ENCODE measurements at places on chromosomes 5 and 9.

DNA sequence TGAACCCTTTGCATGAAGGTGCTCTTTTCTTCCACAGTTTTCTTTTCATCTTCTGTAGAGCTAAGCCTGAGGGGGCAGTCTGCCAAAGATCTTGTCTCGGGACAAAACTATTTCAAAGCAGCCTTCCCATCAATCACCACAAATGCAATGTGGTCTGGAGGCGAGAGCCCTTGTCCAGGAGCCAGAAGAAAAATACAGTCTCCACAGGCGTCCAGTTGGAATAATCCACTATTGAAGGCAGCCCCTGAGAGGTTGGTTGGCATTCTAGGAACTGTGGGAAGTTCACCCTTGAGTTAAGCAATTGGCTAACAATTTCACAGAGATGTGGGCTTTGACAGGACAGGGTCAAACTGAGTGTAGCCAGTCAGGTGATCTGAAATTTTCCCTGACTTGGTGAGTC, 72.0 kb downstream of the SEMA6A start:
- DNase-seq = no peak

GRCh38 chr5:113474100-113474728, 14.0 kb downstream of the MCC start:
- no peak for DNase-seq

DNA sequence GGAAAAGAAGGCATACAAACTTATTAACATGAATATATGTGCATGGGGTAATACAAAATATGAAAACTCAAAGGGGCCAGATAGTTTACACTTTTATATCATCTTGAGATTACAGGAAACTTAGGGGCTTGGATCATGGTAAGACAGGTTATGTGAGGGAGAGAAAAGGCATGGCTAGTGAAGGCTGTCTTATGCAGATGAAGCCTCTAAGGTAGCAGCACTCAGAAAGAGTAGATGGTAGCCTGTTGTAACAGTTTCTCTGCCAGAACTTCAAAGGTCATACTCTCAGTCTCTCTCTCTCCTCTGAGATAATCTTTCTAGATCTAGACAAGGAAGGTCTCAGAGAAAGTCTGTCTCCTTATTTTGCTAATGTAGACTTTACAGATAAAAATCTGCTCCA, 57.2 kb upstream of the FGF10 start:
- DNase-seq = no peak

DNA sequence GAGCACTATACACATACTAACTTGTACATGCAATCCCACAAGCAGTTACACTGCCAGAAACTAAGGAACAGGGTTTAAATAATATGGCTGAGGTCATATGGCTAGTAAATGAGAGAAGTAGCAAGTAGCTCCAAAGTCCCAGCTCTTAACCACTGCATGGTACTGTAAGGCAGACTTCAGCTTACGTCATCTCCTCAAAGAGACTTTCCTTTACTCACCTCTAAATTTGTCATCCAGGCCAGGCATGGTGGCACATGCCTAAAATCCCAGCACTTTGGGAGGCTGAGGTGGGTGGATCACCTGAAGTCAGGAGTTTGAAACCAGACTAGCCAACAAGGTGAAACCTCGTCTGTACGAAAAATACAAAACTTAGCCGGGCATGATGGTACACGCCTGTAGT, 20.4 kb upstream of the SELENOP start:
- no peak for DNase-seq

GRCh38 chr5:1343931-1344901, 683 bp downstream of the CLPTM1L start:
- DNase-seq = no peak

GRCh38 chr5:130018641-130019040, 114.4 kb downstream of the CHSY3 start:
- no peak for DNase-seq

DNA sequence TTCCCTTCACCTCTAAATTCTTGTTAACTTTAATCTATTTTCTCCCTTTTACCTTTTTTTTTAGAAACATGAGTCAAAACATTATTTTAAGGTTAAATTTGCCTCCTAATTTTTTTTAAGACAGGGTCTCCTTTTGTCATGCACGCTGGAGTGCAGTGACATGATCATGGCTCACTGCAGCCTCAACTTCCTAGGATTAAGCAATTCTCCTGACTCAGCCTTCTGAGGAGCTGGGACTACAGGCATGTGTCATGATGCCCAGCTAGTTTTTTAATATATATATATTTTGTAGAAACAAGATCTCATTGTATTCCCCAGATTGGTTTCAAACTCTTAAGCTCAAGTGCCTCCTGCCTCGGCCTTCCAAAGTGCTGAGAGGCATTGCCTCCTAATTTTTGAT, 424.7 kb upstream of the FAM174A start:
- DNase-seq = no peak

Measured in stimulated activated CD8-positive, alpha-beta memory T cell treated with anti-CD3 and anti-CD28 coated beads, Interleukin-12 subunit alpha, Interleukin-12 subunit beta, amount 100 ng/mL, for 1 hour (primary cell).